Naive B cell (primary cell): ENCODE measurements at places on chromosomes 2 and 18. TPM values are rescaled to one million over a fixed set of nuclear protein-coding genes. Genes with fewer than 3 reads are reported as not detected.
A peak's percentile ranks its signal among the peaks of the same experiment; 100 is the strongest.

DNA sequence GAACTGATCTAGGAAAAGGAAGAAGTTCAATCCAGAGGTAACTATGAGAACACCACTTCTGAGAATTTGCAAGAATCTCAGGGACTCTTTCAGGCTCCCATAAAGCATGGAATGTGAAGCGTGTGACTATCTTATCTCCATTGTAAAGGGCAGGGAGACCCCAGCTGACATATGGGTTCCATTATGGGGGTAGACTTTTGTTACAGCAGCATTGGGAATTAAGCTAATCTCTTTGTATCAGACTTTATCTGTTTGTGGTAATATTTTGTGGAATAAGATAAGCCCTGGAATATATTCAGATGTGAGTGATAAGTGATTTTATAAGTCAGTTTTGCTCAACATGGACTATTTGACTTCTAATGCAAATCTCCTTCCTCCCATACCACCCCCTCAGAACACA lies 468.3 kb downstream of the MEIS1 start:
- no peak for DNase-seq

- no peak for DNase-seq
Observed at GRCh38 chr2:237618449-237618848, 8.9 kb upstream of the LRRFIP1 start.

GRCh38 chr2:25032901-25033300 lies 9.0 kb upstream of the EFR3B start:
- no peak for DNase-seq

- DNase-seq = no peak
Observed at GRCh38 chr18:39732918-39733317, 2167.3 kb upstream of the CELF4 start.

GRCh38 chr18:50297621-50298442 lies 10.3 kb upstream of the CXXC1 start:
- peak; percentile 86 for DNase-seq

DNA sequence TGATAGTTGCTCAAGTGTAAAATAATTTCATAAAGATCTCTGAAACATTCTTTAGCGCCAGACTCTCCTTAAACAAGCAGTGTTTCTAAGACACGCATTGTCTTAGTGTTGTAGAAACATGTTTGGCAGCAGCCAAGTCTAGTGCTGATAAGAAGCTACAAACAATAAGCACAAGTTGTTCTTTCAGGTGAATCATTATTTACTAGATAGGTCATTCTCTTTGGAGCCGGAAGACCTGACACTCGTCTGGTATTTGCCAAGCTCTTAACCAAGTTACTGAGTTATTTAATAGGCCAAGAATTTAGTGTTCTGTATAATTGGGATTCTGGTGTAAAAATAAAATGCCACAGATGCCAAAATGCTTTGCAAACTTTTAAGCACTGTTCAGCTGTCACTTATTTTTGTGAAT lies 852.1 kb downstream of the CPS1 start:
- no peak for DNase-seq

DNA sequence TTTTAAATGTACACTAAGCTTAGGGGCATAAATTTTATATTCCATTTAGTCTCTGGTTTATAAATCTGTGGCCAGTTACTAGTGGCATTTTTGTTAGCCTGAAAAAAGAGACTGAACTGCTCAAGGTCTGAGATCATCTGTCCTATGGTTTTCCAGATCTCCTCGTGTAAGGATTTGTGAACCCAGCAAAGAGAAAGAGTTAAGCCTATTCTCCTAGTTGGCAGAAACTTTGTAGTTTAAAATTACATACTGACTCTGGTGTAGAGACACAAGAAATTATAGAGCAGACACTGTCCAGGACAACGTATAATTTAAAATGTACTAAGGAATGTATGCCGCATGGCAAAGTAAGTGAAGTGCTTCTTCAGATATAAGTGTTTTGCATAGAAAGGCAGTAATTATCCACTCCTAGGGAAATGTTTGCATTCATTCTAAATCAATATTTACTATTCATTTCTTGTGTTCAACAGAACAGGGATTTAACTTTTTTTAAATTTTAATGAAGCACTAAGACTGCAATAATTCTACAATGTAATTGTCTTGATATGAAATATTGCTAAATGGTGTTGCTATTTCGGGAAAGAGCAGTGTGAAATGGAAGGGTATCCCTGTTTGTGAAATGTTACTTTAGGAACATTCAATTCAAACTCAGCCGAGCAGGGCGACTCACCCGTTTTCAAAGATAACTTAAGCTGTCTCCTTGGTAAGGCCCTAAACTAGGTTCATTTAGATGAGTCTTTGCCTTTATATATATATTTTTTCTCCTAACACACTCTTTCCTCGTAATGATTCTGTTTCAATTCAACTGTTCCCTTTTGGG lies 508.4 kb upstream of the ZEB2 start:
- no peak for DNase-seq

DNA sequence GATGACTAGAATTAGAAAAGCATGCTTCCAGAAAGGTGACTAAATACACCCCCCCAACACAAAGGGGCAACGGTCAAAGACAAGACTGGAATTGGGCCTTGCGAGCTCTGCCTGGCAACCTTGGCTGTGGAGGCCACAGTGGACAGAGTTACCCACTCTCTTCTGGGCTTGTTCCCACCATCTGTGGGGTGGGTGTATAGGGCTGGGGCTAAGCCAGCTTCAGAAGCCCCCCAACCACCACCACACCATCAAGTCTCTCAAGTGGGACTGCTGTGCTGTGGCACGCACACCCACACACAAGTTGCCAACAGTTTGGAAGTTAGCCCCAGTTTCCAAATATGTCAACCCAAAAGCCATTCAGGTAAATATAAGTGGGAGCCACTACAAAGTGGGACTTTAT lies 7.8 kb downstream of the NFE2L2 start:
- DNase-seq = no peak

DNA sequence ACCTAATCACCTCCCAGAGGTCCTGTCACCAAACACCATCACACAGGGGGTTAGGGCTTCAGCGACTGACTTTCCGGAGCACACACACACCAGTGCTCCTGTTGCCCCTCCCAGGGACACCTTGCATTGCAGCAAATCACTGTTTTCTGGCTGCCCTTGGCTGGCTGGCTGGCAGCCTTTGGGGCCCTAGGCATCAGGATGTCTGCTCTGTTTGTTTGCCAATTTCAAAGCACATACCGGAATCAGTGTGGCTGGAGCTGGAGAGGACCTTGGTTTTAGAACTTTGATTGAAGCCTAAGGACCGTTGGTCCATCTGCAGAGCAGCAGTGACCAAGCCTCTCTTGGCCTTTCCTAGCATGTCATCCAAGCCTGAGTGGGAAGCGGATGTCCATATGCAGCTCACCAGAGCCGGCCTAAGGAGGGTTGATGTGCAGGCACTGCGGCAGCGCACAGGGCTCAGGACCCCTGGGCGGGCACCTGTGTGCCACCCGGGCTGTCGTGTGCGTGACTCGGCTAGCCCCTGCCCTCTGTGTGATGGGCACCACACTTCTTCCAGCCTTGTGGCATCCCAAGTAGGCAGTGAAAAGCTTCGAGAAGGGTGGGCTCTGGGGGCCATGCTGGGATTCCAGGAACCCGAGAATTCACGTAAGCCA lies 62.1 kb downstream of the GBX2 start:
- no peak for DNase-seq

DNA sequence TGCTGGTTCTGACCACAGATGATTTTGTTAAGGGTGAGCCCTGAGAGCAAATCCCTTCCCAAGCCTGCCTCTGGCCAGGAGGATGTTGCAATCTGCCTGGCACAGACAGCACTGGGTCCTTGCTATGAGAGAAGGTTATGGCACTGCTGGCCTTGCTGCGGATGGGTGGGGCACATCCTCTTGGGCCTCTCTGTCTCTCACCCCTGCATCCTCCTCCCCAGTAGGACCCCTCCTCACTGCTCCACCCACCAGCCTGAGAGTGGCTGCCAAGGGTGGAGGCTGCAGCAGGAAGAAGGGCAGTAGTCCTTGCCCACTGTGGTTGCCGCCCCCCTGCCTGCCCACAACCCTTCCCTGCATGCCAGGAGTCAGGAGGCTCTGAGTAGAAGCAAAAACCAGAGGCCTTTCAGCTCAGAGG lies 180.9 kb downstream of the ZBTB7C start:
- DNase-seq = no peak

- DNase-seq = peak; percentile 31
Observed at GRCh38 chr18:59918320-59918755, 18.5 kb downstream of the PMAIP1 start.

- DNase-seq = no peak
Observed at GRCh38 chr2:32951672-32952071, 4.9 kb downstream of the LTBP1 start.

DNA sequence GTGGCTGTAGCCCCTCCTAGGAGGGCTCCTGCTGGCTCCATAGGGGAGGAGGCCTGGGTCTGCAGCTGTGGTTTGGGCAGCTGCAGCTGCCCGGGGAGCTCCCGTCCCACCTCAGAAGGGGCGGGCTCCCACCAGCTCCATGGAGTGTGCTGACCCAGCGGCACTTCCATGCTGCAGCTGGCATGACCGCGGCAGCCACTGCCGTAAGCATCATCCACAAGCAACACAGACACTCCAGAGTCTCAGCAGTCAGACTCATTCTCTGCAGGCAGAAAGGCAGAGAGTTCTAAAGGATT lies 660.1 kb upstream of the RAB6C start:
- DNase-seq = no peak

GRCh38 chr2:9092383-9093282 lies 89.1 kb upstream of the MBOAT2 start:
- no peak for DNase-seq

DNA sequence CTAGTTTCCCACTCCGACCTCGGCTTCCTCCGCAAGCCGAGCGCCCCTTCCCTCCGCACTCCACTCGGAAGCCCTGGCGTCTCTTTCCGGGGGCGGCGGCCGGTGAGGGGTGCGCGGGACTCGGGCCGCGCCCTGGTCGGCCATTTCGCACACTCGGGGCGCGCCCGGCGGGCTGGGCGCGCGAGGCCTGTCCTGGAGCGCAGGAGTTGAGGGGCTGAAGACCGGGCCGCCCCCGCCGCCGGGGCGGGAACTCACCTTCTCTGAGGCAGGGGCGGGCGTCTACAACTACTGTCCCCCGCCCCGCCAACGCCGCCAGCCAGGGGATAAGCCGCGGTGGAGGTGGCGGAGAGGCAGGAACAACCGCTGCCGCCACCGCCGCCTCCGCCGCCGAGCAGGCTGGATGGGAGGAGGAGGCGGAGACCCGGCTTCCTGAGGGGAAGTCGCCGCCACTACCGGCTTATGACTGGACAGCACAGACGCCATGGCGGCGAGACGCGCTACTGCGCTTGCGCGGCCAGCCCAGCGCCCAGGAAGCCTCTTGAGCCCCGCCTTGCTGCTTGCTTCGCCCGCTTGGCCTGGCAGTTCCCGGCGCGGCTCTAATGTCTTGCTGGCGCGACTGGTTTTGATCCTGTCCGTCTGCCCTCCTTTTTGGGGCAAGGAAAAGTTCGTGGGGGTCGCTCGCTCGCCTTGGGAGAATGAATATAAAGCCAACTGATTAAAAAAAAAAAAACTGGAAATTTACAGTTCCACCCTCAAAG lies at the start of gene KRCC1:
Gene KRCC1 (minus strand): TSS at position 413 of the 758 bp plus-strand sequence. CDS start 27,220 bp downstream, outside the sequence.
- DNase-seq = peak; percentile 96

- DNase-seq = no peak
Observed at GRCh38 chr2:124335058-124335457, 310.0 kb downstream of the CNTNAP5 start.

DNA sequence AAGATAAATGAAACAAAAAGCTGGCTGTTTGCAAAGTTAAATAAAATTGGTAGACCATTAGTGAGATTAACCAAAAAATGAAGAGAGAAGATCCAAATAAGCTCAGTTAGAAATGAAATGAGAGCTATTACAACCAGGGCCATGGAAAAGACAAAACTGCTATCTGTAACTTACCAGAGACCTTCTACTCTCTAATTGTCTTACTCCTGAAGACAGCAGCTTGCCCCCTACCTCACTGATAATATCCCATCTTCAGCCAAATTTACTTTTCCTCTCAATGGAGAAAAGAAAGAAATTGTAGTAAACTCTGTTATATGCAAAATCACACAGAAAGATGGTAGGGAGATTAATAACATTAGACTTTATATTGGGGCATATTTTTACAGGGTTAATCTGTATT lies 178.2 kb downstream of the LCLAT1 start:
- DNase-seq = no peak

The ELOA2 gene
- polyA plus RNA-seq = not detected

The GNAL gene
- 0.05 TPM for polyA plus RNA-seq

The ITPRIPL1 gene
- 2.0 TPM for polyA plus RNA-seq

The GAL3ST2 gene
- polyA plus RNA-seq = not detected

The DIS3L2 gene
- polyA plus RNA-seq = 16.7 TPM

The GPR75 gene
- not detected for polyA plus RNA-seq
